EH (cell line): ENCODE measurements at places on chromosomes 6 and 20.
A peak's percentile ranks its signal among the peaks of the same experiment; 100 is the strongest.

DNA sequence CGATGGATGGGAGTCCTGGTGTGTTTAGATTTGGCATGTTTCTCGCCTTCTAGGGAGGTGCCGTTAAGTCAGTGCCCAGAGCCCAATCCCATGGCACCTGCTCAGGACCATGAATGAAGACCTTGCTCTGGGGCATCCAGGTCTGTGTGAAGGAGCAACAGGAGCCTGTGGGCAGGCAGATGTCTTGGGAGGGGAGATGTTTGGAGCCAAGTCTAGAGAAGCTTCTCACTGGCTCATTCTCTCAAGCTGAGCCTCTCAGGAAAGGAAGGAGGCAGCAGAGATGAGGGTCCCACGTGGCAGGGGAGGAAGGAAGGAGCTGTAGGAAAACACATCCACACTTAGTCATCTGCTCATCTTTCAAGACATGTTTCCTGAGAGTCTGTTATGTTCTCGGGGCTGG lies 9.5 kb upstream of the SIRPB1 start:
- DNase-seq: no peak

DNA sequence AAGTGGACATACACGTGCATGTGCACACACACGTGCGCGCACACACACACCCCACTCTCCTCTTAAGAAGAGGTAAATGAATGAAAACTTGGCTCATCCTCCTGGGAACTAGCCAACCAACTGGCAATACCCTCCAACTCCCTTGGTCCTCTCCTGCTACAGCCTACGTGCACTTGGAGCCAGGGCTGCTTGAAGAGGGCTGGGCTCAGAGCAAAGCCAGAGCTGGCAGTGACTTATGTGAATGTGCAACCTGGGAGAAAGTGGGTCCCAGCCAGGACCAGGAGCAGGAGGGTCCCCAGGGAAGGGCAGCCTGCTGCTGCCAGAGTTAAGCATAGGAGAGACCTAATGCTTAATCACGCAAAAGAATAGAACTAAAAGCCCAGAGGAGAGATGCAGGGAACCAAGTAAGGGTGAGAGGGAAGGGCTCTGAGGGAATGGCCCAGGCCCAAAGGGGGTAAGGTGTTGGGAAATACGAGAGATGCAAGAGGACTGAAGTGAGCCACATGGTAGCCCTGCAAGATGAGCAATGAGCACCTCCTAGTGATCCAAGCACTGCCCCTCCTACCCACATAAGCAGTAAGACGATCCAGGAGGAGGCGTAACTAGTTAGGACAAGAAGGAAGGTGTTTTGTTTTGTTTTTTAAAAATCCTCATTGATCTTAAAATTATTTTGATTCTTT lies 24.7 kb downstream of the TRAF3IP2 start:
- peak; percentile 24 for DNase-seq

DNA sequence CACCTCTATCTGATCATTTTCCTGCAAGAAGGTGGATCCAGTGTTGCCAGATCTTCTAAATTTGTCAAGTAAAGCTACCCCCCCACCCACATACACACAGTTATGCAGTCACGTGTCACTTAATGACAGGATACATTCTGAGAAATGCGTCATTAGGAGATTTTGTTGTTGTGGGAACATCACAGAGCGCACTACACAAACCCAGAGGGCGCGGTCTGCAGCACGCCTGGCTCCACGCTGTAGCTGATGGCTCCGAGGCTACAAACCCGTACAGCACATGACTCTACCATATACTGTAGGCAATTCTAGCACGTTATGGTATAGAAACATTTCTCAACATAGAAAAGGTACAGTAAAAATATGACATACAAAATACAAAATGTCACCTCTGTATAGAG lies 126.9 kb downstream of the SYCP2 start:
- no peak for DNase-seq

GRCh38 chr20:39227416-39227815 lies 265.3 kb downstream of the DHX35 start:
- no peak for DNase-seq

DNA sequence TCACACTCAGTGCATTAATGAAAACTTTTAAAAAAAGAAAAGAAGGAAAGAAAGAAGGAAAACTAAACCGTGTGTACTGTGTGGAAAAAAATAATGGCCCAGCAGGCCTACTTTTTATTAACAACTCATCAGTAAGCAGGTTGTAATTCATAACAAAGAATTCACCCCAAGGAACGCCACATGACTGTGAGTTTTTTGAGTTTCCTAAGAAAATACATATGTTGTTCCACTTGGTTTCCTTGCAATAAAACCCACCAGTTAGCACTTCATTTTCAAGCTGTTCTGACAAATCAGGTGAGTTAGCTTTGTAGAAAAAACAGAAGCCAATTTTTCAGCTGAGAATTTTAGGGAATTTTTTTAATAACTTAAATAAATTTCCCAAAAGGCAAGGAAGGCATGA lies 259.3 kb upstream of the TBX18 start:
- no peak for DNase-seq

DNA sequence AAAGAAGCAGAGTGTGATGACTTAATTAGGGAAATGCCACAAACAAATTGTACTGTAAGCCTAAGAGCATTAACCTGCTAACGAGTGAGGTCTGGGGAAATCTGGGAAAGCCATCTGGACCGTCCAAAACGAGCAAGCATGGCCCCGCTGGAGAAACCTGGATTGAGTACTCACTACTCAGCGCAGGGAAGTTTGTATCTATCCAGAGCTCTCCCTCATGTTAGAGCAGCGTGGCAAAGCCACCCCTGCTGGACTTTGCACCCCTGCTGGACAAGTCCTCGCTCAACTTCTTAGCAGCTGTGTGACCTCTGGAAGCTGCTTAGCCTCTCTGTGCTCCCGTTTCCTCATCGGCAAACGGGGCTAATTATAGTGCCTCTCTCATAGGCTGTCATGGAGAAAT lies 37.3 kb downstream of the PSMG4 start:
- DNase-seq: no peak

DNA sequence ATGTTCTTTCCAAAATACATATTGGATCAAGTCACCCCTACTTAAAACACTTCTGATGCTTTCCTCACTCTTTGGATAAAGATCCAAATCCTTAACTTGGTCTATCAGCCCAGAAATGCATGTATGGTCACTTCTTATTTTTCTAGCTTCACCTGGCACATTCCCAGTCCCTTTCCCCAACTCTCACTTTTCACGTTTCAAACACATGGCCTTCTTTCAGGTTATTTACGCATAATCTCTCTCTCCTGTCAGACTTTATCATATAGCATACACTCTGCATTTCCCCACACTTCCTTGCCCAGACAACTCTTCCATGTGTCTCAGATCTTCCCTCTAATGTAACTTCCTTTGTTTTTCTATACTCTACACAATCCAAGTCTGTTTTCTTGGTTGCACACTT lies 12.8 kb downstream of the PHIP start:
- no peak for DNase-seq

DNA sequence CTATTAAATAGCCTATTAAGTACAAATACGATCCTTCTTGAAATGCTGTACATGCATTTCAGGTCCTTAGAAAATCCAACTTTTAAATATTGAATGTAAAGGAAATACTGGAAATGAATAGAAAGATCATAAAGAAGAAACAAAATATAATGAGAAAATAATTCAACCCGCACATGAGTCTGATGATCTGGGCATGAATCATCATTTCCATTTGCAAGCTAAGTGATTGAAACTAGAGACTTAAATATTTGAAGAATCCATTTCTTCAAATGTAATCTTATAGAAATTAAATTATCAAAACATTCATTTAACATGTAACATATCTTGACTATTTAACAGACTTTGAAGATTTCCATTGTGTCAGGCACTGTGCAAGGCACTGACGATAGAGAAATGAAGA lies 977.0 kb downstream of the TFAP2A start:
- DNase-seq: peak; percentile 53

DNA sequence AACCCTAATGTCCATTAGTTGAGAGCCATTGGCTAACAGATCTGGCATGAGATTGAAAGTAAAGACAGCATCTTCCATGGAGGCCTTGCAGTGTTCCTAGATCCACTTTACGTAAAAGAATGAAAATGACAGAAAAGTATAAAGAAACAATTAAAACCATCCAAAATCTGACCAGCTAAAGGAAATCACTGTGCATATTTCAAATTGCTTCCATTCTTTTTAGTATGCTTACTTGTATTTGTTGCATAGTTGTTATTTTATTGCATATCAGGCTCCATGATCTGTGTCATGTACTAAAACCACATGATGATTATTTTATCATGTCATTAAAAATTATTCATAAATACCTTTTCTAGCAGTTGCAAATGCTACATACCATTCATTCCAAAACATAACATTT lies 67.9 kb downstream of the GCLC start:
- peak; percentile 74 for DNase-seq

DNA sequence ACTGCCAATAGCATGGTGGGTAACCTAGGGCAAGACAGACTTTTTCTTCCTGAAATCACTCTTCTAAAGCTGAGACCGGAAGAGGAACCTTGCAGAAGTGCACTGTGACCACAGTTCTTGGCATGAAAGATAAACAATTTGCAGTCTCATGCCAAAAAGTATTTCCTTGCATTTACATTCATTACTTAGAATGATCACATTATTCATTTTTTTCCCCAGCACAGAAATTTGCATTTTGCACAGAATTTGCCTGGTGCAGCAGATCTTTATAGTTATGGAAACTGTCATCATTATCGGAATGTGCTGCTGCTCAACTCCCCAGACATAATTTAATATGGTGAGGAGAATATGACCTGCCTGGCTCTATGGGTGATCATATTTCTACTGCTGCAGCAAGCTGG lies 42.2 kb upstream of the EDN3 start:
- no peak for DNase-seq

DNA sequence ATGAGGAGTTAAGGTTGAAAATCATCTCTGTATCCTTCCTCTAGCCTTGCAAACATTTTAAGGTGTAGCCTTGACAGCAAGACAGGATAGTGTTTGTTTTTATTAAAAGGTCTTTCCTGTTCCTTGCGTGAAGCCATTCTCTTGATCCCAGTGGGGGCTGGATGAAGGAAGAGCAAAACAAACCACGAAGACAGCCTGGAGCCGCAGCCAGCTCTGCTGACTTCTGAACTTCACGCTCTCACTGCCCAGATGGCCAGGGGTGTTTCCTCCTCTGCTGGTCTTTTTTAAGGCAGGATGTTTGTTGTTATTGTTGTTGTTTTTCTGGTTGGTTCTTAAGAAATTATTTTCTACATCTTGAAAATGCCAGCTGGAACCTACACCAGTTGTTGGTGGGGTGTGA lies 156.4 kb downstream of the MTHFD1L start:
- peak; percentile 63 for DNase-seq

DNA sequence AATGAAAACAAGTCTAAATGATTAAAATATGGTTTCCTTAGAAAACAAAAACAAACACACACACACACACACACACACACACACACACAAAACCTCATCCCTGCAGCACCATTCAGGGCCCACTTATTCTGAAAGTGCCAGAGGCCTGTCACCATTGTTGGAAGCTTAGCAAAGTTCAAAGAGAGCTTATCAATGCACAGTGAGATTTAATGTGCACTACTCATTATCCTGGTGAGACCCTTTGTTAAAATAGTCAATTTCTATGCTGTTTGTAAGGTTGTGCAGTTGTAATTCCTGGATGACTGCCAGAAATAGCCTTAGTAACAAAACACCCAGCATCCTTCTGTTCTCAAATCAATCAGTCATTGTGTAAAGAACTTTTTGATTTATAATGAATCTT lies 482.9 kb downstream of the GRIK2 start:
- DNase-seq: no peak

DNA sequence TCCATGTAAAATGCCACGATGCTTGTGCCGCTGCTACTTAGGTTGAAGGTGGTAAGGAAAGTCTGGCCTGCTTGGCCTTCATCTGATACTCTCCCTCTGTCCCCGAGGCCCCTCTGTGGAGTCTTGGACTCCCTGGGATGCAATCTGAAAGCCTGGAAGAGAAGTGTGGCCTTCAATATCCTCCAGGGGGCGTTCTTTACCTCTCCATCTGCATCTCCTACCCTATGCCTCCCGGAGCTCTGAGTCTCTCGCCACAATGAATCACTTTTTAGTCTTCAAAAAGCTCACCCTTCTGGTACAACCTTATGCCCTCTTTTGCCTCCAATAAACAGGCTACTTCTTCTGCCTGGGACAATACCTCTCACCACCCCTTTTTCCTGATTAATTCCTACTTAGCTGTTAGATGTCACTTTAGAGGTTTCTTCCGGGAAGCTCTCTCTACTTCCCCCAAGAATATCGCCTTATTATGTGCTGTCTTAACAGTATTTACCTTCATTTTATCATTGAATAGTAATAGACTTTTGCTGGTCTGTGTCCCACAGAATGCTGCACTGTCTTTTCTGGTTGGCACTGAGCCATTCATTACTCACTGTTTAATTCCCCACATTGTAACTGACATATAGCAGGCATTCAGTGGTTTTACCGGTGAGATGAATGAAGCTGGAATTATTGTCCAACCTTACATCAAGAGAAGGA lies 13.9 kb upstream of the ATG5 start:
- peak; percentile 78 for DNase-seq

DNA sequence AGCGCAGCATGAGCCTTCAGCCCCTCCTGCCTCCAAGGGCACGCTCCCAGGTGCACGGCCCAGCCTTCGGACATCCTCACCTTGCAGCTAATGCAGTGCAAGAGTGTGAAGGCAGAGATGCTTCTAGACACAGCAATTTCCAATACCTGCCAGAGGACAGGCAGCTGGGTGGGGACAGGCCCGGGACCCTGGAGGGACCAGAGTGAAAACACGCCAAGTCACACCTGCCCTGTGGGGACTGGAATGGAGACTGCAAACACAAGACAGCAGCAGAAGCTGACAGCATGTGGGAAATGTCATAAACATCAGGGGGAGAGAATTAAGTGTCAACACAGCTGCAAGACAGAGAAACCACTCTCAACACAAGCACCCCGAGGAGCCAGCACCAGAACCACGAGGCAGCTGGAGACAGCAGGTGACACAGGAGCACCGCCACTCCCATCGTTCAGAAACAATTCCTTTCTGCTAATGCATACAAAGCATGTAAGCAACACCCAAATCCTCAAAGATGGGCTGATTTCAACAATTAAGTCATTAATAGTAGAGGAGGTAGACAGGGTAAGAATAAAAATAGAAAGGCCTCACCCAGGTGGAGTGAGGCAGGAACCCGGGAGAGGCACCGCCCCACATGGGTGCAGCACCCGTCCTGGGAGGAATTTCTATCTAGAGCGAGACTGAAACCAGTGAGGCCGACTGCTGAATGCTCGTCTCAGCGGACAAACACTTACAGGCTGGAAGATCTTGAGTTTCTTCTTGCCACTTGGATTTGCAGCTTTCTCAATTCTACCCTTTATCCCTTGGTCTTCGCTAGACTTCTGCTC lies 17.1 kb downstream of the DIDO1 start:
- DNase-seq: no peak

DNA sequence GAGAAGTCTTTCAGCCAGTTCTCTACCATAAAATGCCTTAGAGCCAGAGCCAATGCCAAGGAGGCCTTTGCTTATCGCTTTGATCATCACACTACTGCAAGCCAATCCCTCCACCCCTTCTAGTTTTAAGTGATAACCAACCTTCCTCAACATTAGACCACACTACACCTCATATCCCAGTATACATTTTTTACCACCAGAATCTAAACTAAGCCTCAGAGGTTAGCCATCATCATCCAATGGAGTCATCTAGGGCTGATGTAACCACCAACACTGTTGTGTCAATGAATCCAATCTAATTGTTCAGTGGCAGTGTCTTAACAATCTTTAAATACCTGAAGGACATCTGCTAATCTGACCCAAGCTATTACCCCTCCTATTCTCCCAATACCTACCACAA lies 6.4 kb downstream of the ZUP1 start:
- DNase-seq: no peak

GRCh38 chr20:41654292-41654691 lies 36.1 kb upstream of the CHD6 start:
- no peak for DNase-seq

- DNase-seq: peak; percentile 91
Observed at GRCh38 chr6:168956884-168957730, 296.5 kb downstream of the THBS2 start.
